HuH-7.5 (cell line): ENCODE measurements at places on chromosomes 4 and X.

GRCh38 chrX:29012867-29013266 is 425.6 kb downstream of the IL1RAPL1 start:
- DNase-seq: no peak

DNA sequence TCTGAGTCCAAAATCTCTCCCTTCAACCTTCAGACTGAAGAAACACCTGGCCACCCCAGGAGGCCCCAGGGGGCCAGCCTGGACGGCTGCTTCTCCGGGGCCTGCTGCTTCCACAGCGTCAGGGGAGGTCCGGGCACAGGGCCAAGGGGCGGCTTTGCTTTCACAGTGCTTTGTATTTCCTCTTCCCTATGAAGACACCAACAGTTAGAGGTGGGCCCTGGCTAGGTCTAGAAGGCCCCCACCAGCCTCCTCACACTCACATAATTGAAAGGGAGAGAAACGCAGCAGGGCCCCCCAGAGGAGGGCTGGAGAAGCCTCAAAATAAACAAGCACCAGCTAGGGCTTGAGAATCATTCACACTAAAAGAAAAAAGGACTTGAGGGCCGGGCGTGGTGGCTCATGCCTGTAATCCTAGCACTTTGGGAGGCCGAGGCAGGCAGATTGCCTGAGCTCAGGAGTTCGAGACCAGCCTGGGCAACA is 17.8 kb downstream of the SCD5 start:
- peak; percentile 23 for DNase-seq

DNA sequence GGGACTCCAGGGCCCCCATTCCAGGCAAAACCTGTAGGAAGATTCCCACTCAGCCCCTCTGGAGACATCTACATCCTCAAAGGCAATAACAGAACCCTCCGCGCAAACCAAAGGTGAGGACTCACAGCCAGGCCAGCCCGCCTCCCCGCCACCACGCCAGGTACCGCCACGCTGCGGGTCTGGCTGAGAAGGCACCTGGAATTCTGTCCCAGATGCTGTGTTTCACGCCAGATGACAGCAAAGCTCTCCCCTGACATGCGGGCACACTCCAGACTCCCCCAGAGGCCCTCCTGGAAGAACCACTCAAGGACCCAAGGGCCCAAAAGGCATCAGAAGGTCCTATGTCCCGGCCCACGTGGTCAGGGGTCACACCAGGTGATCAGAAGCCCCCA is 59.6 kb downstream of the FAM53A start:
- DNase-seq: no peak

GRCh38 chr4:86011117-86011516 is 348.7 kb downstream of the MAPK10 start:
- DNase-seq: no peak

- no peak for DNase-seq
Observed at GRCh38 chrX:78693536-78693935, 34.4 kb upstream of the RTL3 start.

DNA sequence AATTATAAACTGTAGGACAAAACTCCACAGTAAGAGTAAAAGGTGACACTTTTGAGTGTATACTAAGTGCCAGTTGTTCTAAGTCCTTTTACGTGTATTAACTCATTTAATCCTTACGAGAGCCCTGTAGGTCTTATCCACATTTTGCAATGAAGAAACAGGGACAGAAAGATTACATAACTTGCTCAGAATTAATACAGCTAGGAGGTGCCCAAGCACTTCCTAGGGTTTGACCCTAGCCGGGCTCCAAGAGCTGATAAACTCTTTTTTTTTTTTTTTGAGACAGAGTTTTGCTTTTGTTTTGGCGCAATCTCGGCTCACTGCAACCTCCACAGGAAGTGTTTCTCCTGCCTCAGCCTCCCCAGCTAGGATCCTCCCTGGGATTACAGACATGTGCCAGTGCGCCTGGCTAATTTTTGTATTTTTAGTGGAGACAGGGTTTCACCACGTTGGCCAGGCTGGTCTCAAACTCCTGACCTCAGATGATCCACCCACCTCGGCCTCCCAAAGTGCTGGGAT is 110.4 kb downstream of the UBE2K start:
- no peak for DNase-seq

DNA sequence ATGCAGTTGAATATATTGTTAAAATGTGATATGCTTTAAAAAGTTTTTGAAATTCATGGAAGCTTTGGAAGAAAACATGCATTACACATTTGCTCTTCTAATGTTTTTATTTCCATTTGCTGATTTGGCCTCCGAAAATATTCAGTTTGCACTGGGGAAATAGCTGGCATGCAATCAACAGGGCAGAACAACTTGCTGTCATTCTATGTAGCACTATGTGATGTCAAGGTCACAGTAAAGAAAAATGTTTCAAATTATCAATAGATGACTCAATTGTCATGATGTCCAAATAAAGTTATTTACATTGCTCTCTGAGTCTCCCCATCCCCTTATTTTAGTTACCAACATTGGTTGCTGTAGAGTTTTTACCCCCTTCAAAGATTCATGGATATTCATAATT is 119.2 kb downstream of the TLL1 start:
- DNase-seq: no peak

DNA sequence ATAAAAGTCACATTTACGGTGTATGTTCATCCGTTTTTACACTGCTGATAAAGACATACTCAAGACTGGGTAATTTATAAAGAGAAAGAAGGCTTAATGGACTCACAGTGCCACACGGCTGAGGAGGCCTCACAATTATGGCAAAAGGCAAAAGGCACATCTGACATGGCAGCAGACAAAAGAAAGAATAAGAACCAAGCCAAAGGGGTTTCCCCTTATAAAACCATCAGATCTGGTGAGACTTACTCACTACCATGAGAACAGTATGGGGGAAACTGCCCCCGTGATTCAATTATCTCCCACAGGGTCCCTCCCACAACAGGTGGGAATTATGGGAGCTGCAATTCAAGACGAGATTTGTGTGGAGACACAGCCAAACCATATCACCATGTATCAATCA is 7.3 kb upstream of the GUCY1B1 start:
- DNase-seq: no peak

DNA sequence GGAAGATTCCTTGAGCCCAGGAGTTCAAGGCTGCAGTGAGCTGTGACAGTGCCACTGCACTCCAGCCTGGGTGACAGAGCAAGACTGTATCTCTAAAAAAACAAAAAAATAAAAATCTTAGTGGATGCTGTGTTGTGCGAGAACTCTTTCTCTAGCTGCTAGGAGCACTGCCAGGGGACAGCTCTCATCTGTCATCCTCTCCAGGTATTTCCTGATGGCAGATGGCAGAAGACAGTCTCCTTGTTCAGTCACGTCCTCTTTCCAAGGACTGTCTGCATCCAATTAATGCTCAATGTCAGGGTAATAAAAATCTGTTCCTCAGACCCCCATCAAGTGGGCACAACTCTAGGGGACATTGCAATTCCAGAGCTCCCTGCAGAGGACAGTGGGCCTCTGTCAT is 29.2 kb downstream of the PPM1K start:
- DNase-seq: no peak

GRCh38 chr4:124449881-124450280 is 262.7 kb downstream of the ANKRD50 start:
- DNase-seq: no peak

DNA sequence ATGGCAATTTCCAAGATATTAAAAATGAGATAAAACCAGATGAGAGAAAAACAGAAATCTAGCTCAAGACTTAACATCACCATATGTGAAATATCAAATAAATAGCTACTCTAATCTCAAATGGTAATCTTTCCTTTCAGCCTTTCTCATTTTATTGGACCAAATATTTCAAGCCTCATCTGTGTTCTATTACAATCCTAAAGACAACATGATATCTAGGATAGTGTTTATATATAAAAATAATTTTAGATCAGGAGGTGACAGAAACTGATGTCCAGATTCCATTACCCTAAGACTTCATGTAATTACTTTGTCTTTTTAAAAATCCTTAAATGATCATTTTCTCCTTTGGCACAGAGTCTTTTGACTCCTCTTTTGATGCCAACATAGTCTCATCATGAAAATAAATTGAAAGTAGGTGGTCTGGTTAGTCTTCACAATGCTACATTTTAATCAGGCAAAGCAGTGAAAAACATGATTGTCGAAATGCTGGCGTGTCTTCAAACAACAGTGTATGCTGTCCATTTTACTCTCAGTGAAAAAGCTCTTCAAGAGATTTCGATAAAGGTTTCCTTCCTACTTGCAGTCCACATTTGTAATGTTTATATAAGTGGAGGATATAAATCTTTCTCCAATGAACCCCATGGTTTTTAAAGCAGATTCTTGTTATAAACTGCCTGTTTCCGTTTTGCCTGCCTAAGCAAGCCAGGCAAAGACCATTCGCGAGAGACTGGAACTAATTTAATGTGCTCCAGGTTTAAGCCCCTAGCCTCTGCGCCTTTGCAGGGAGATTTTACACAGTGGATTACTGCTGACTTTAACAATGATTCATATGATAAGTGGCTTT is 169.8 kb downstream of the SCFD2 start:
- DNase-seq: no peak

DNA sequence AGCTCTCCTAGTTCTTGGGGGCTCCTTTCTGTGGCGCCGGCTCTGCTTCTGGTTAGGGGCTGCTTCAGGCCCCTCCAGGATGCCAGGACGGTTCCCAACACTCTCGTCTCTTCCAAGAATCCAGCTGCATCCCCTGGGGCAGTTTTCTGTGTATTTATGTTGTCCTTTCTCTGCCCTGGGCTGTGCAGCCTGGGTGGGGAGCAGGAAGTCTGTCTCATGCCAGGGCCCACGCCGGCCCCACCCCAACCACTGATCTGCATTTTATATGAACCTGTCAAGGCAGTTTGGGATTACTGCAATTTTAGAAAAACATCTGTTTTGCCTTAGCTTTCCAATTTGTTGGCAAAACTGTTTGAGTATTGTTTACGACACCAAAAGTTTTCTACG is 14.6 kb downstream of the CTBP1 start:
- no peak for DNase-seq

DNA sequence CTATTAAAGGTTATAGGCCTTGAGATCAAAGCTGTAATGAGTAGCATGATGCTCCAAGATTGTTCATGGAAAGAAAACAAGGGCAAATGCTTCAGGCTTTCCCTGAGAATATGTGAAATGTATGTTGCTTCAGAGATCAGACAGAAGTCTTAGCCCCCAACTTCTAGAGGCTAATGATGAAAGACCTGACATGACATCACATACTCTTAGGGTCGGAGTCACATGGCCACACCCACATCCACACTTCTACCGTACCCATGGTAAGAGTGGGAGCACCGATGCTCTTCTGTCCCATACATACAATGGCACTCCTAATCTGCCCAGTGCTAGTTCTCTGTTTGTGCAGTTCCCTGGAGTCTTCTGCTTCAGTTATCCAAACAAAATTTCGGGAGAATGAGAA is 111.9 kb upstream of the ACSL4 start:
- no peak for DNase-seq

GRCh38 chr4:156971165-156971675 is 379 bp downstream of the PDGFC start:
- no peak for DNase-seq

DNA sequence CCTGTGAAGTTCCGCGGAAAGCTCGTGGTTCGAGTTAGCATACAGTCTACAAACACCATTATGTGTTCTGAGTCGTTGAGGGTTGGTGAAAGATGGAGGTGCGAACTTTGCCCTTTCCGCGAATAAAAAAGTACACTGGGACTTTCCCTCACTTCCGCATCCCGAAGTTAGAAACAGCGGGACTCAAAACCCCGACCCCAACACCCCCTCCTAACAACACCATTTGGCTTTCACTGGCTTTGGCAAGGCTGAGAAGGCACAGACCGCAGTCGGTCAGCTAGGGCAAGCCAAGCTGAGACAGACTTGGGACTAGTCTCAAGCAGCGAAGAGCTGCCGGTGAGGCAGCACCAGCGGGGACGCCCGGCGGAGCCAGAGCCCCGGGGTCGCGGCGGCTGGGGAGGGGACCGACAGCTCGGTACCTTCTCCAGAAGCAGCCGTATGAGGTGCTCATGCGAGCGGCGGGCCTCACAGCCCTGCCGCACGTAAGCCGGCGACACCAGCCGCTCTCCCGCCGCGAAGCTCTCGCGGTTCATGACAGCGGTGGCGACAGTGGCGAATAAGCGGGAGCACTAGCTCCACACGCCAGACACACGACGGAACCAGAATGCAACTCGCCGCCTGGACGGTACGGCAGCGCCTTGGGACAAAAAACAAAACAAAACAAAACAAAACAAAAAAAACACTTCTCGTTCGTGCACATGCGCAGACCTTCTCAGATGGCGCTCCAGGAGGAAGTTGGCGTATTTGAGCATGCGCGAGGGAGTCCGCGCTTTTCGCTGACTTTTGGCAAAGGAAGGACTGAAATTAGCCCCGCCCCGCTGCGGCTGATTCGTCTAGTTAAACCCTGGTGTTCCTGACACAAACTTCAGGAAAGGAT is at the start of gene SEPSECS:
TSS of gene SEPSECS (minus strand) at position 613 of the 877 bp plus-strand sequence. CDS start at position 533, 80 bp downstream.
- DNase-seq: peak; percentile 72

DNA sequence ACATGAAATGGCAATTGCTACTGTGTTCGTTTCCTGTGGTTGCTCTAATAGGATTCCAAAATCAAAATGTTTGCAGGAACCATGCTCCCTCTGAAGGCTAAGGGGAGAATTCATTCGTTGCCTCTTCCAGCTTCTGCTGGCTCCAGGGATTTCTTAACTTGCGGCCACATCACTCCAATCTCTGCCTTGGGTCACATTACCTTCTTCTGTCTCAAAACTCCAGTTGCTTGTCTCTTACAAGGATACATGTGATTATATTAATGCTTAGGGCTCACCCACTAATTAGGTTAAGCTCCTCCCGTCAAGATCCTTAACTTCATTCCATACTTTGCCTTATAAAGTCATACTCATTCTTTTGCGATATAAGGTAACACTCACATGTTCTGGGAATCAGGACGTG is 208.4 kb downstream of the RBM46 start:
- no peak for DNase-seq

- DNase-seq: no peak
Observed at GRCh38 chr4:70613306-70614183, 15.0 kb upstream of the ENAM start.

DNA sequence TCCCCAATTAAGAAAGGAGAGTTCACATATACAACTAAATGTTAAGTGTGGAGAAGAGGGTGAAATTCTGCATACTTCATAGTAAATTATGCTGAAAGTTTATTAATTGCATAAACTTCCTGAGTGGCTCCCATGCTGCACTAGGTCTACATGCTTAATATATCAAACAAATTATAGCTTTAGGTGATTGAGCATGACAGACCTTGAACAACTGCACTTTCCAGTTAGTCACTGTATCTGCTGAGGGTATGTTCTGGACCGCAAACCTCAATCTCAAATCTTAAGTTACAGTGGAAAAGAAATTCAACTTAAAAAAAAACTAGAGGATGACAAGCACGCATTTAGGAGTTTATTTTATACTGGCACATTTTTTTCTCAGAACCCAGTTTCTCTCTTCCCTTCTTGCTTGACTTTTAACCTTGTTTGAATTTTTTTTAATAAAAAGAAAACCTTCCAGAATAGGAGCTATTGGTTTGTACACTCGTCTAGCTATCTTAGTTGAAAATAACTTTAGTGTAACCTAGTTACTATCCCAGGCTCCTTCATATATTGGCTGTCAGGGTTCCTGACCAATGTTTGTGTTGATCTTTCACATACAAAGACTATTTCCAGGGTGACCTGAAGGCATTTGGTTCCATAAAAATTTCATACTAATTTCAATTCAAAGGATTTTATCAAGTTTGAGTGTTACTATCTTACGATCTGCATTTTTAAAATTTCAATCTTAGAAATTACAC is 10.2 kb upstream of the FAM120C start:
- no peak for DNase-seq
